ENCODE measurements at places on chromosomes 2 and 18. TPM values are rescaled to one million over a fixed set of nuclear protein-coding genes. Genes with fewer than 3 reads are reported as not detected.
A peak's percentile ranks its signal among the peaks of the same experiment; 100 is the strongest.

- peaks cover 19% of the 10 kb centered on the region for H3K4me1 ChIP-seq
- DNase-seq, result no peak
These were observed 49.9 kb downstream of the VSNL1 start for GRCh38 chr2:17590342-17590911.

DNA sequence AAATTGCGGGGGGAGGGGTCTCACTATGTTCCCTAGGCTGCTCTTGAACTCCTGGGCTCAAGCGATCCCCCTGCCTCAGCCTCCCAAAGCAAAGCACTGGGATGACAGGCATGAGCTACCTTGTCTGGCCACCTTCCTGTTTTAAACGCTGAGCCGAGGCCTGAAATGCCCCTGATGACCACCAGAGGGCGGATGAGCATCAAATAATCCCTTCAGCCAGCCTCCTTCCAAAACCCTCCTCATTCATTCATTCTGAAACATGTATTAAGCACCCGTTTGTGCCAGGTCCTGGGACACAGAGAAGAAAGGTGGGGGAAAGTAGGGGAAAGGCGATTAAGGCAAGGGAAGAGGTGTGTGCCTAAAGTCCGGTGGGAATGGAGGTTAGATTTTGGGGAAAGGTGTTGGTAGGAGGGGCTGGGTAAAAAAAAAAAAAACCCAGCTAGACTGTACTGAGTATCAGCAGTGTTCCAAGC is 30.7 kb upstream of the PTMA start:
- H3K4me3 ChIP-seq, result no peak overlapping the region
- DNase-seq, result peak; percentile 90
- H3K4me1 ChIP-seq, result peaks cover 7% of the 10 kb centered on the region
- H3K36me3 ChIP-seq, result no peaks in the 10 kb centered on the region
- no peaks in the 10 kb centered on the region for H3K27me3 ChIP-seq

DNA sequence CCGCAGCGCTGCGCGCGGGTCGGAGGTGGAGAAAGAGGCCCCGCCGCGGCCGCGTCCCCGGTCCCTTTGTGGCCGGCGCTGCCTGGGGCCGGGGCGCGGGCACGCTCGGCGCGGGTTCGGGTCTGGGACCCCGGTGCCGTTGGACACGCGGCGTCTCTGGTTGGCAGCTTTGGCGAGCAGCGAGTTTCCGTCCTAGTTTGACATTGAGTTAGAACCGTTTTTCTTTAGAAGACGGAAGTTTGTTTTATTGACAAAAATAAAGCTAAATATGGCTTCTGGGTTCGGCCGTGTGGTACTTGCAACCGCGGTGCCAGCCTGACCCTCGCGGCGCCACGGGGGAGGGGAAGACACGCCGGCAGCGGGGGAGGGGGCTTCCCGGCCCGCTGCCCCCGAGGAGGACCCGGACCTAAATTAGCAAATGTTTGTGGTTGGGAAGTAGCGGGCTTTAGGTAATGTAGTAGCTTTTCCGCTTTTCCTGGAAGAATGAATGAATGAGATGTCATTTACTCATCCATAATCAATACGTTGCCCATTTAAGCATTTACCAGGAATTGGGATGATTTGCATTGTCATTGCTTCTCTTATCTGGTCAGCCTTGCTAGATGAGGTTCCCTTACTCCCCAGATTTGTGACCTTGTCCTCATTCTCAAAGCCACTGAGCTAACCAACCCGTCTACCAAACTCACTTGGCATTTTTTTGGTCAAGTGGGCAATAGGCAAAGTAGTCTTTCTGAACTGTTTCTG is 530 bp downstream of the GALNT1 start:
- no peaks in the 10 kb centered on the region for H3K27me3 ChIP-seq
- peak overlapping the region; percentile 85 for H3K4me3 ChIP-seq
- peaks cover 31% of the 10 kb centered on the region for H3K36me3 ChIP-seq
- no peak overlapping the region for H3K27ac ChIP-seq
- H3K4me1 ChIP-seq, result no peaks in the 10 kb centered on the region
- DNase-seq, result no peak

GRCh38 chr18:63834471-63835113 is 52.9 kb upstream of the SERPINB2 start:
- no peak for DNase-seq
- H3K27me3 ChIP-seq, result no peaks in the 10 kb centered on the region
- no peaks in the 10 kb centered on the region for H3K36me3 ChIP-seq
- H3K27ac ChIP-seq, result no peak overlapping the region
- no peaks in the 10 kb centered on the region for H3K4me1 ChIP-seq

GRCh38 chr2:10935366-10935918 is 23.7 kb downstream of the KCNF1 start:
- peaks cover 5% of the 10 kb centered on the region for H3K4me1 ChIP-seq
- H3K27ac ChIP-seq, result no peak overlapping the region
- H3K4me3 ChIP-seq, result peak overlapping the region; percentile 39
- no peaks in the 10 kb centered on the region for H3K27me3 ChIP-seq
- DNase-seq, result no peak

DNA sequence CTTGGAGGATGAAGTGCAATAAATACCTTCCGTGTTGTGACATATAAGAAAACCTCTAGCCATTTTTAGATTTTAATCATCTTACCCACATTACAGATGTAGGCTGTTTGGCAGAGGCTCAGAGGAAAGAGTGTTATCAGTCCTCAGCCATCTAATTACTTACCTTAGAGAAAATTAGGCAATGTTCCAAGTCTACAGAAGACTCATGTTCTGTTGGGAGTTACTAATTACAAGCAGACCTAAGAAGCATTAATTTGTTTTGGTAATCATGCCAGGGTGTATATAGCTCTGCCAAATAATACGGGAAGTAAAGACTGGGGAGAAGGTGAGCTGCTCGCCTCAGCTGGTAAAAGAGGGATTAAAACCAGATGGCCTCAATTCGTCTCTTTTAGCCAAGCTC is 125.8 kb upstream of the PGAP1 start:
- DNase-seq, result no peak
- no peak overlapping the region for H3K27ac ChIP-seq
- H3K4me1 ChIP-seq, result no peaks in the 10 kb centered on the region
- no peaks in the 10 kb centered on the region for H3K27me3 ChIP-seq

DNA sequence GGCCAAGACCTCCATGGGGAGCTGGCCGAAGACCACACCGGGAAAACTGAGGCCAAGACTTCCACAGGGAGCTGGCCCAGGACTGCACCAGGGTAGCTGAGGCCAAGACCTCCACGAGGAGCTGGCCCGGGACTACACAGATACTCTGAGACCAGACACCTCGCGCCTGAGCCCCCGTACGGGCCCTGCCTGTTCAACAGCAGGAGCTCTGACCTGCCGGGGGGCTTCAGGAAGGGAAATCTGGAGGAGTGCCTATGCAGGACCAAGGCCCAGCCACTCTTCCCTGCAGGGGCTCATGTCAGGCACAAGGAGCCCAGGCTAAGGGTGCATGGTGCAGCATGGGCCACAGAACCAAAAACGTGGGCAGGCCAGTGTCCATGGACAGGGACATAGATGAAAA is 151.6 kb downstream of the TMEM18 start:
- no peak for DNase-seq
- H3K27me3 ChIP-seq, result no peaks in the 10 kb centered on the region
- no peak overlapping the region for H3K27ac ChIP-seq
- peaks cover 3% of the 10 kb centered on the region for H3K4me1 ChIP-seq

GRCh38 chr18:34928088-34928753 is 113.0 kb upstream of the MAPRE2 start:
- H3K27ac ChIP-seq, result no peak overlapping the region
- no peak overlapping the region for H3K4me3 ChIP-seq
- no peak for DNase-seq
- H3K4me1 ChIP-seq, result no peaks in the 10 kb centered on the region
- no peaks in the 10 kb centered on the region for H3K36me3 ChIP-seq

- H3K27me3 ChIP-seq, result no peaks in the 10 kb centered on the region
- DNase-seq, result peak; percentile 83
- H3K36me3 ChIP-seq, result no peaks in the 10 kb centered on the region
- H3K27ac ChIP-seq, result no peak overlapping the region
These were observed 521.2 kb upstream of the FANCL start for GRCh38 chr2:58762176-58762781.

GRCh38 chr18:47209171-47209570 is 33.0 kb upstream of the IER3IP1 start:
- no peaks in the 10 kb centered on the region for H3K27me3 ChIP-seq
- no peak overlapping the region for H3K27ac ChIP-seq
- DNase-seq, result no peak

DNA sequence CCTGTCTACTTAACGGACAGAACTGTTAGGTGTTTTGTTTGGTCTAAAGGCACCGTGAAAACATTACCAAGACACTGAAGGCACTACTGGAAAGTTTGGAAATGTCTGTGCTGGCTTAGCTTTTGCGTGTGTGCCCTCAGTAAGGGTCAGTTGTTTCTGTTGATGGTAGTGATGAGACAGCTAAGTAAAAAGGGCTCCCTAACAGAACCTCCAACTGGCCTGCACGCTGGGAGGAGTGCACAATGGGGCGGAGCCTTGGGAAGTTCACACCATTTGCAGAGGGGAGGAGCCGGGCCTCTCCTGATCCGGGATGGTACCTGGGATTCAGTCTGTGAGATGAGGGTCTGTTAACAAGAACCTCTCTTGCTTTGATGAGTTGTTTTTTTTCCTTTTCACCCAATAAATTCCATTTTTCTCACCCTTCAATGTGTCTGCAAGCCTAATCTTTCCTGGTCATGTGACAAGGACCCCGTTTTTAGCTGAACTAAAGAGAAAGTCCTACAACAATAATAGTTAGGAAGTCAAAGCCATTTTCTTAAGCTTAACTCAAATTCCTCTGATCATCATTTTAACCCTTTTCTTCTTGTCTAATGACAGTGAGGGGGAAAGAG is 368.7 kb downstream of the PARD3B start:
- no peak overlapping the region for H3K27ac ChIP-seq
- H3K27me3 ChIP-seq, result no peaks in the 10 kb centered on the region
- H3K4me1 ChIP-seq, result no peaks in the 10 kb centered on the region
- peak; percentile 49 for DNase-seq

DNA sequence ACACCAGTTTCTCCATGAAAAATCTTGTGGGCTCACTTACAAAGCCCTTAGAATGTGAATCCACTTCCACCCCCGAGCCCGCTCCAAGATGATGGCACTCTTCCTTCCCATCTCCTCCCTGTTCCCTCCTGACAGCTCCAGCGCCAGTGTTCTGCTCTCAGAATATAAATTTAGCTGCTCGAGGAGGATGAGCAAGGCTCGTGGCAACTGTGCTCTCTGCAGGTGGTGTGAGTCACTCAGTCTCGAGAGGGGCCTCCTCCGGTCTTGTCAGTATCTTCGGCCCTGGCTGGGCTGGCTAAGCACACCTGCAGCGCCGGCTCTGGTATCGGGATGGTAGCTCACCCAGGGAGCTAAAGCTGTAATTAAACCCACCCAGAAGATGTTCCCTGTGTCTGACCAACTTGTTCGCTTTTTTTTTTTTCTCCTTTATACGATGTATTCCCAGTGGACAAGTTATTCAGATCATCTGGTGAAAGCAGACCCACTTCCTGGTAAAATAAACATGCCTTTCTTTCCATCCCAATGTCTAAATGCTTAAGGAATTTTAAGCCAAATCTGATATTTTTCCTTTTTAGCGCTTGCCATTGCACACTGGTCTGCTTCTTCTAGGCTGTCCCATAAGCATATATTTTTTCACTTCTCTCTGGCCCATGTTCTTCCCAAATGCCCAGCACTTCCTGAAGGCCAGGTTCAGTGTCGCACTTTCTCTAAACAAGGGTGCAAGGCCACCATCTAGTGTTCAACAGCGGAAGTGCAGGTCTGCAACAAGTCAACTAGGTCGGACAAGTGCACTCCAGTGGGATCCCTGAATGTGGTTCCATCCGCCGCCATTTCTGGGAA is 31.4 kb upstream of the YPEL5 start:
- H3K4me3 ChIP-seq, result no peak overlapping the region
- no peak overlapping the region for H3K27ac ChIP-seq
- no peaks in the 10 kb centered on the region for H3K4me1 ChIP-seq
- H3K27me3 ChIP-seq, result no peaks in the 10 kb centered on the region
- H3K36me3 ChIP-seq, result no peaks in the 10 kb centered on the region

GRCh38 chr2:121286506-121286905 is 1.5 kb upstream of the TFCP2L1 start:
- H3K4me3 ChIP-seq, result no peak overlapping the region
- no peak for DNase-seq
- no peaks in the 10 kb centered on the region for H3K4me1 ChIP-seq
- H3K36me3 ChIP-seq, result no peaks in the 10 kb centered on the region

DNA sequence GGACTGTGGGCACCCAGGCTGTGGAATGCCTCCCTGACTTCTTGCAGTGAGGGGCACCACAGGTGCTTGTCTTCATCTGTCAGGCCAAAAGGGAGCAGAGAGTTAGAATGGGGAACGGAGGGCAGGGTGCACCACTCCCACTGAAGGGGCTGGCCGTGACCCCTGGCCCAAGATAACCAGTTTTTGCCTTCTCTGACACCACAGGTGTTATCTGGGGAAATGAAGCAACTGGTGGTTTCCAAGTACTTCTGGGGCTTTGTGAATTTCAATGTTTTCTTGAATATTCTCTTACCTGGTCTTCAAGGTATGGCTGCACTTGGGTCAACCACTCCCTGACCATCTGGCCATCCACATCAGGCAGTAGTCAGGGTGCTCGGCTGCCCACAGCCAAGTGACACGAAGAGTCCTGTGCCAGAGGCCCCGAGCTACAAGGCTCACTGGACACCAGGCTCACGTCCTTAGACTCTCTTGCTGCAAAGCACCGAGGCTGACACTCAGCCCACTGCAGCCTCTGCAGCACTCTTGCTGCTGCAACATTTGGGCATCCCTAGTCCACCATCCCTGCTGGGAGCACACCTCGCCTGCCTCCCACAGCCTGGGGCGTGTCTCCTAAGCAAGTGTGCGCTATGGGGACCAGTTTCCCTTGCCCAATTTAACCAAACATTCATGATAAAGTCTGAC is 57.0 kb downstream of the FAM178B start:
- no peaks in the 10 kb centered on the region for H3K36me3 ChIP-seq
- H3K27ac ChIP-seq, result no peak overlapping the region
- no peaks in the 10 kb centered on the region for H3K27me3 ChIP-seq
- no peaks in the 10 kb centered on the region for H3K4me1 ChIP-seq

DNA sequence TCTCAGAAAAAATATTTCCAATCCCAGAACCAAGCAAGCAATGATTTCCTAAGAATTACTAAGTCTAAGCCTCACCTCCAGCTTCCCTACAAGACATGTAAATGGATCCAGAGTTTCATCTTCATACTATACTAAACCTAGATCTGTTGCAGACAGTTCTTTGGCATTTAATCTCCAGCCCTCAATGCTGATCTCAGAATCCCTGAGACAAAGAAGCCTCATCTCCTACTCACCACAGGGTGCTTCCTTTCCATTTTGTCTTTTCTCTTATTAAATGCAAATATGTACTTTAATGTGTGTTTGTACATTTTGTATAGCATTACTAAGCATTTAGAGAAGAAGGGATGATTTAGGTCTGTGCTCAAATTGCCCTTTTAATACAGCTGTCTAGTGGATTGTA is 954.9 kb downstream of the TDRD15 start:
- no peaks in the 10 kb centered on the region for H3K36me3 ChIP-seq
- no peaks in the 10 kb centered on the region for H3K27me3 ChIP-seq
- H3K4me3 ChIP-seq, result no peak overlapping the region
- no peaks in the 10 kb centered on the region for H3K4me1 ChIP-seq
- H3K27ac ChIP-seq, result no peak overlapping the region

GRCh38 chr2:96353606-96354101 is 18.1 kb downstream of the NCAPH start:
- H3K27me3 ChIP-seq, result no peaks in the 10 kb centered on the region
- no peak for DNase-seq
- H3K4me1 ChIP-seq, result no peaks in the 10 kb centered on the region
- H3K36me3 ChIP-seq, result peaks cover 33% of the 10 kb centered on the region

The ZAP70 gene
- 0.22 TPM for total RNA-seq

The IL1F10 gene
- total RNA-seq, result not detected

The INHBB gene
- 0.13 TPM for total RNA-seq

The DPP10 gene
- total RNA-seq, result 11.3 TPM

The DSG4 gene
- total RNA-seq, result not detected

The AGXT gene
- not detected for total RNA-seq

The SCN1A gene
- 0.13 TPM for total RNA-seq

The ANKRD36C gene
- total RNA-seq, result 8.2 TPM

All from H9 (cell line).